ENCODE measurements at places on chromosomes 3 and 15. TPM values are rescaled to one million over a fixed set of nuclear protein-coding genes. Genes with fewer than 3 reads are reported as not detected.

- peaks cover 76% of the 10 kb centered on the region for H3K4me1 ChIP-seq
- peak overlapping the region; percentile 17 for H3K4me3 ChIP-seq
- no peaks in the 10 kb centered on the region for H3K27me3 ChIP-seq
- peak; percentile 57 for DNase-seq
Measured at GRCh38 chr3:127775398-127776109, 46.8 kb downstream of the MGLL start.

DNA sequence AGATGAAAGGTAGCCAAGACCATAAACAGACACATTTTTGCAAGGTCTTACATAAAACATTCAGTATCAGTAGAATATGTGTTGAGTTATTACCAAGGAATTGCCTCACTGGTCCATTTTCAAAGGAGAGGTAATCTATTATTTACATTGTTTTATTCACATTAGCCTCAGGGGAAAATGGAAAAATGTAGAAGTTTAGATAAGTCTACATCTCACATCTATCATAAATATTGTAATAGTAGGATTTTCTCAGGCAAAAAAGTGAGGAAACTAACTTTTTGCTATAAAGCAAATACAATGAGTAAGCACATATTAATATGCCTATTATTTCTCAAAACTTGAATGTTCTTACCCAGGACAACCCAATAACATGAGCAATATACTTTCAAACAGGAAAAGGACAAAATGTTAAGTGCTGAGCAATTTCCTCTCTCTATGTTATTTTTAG, 184.6 kb upstream of the AGTR1 start:
- no peaks in the 10 kb centered on the region for H3K36me3 ChIP-seq
- H3K27me3 ChIP-seq, result no peaks in the 10 kb centered on the region
- DNase-seq, result no peak
- no peaks in the 10 kb centered on the region for H3K4me1 ChIP-seq

DNA sequence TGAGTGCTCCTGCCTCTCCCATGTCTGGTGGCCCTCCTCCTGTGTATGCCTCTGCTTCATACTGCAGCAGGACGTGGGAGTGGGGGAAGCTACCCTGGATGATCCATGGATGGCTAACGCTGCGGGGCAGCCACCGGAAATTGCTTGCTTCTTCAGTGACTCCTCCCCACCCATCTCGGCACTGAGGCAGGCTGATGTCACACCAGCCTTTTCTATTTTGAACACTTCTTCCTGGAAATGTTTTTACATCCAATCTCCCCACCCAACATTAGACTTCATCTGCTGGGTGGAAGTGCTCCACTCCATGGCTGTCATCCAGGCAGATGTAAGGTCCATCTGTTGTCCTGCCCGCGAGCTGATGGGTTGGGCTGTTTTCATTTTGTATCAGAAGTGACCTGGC, 58.9 kb upstream of the MUC13 start:
- peaks cover 4% of the 10 kb centered on the region for H3K36me3 ChIP-seq
- peak overlapping the region; percentile 16 for H3K27ac ChIP-seq
- no peaks in the 10 kb centered on the region for H3K27me3 ChIP-seq
- no peak overlapping the region for H3K4me3 ChIP-seq

DNA sequence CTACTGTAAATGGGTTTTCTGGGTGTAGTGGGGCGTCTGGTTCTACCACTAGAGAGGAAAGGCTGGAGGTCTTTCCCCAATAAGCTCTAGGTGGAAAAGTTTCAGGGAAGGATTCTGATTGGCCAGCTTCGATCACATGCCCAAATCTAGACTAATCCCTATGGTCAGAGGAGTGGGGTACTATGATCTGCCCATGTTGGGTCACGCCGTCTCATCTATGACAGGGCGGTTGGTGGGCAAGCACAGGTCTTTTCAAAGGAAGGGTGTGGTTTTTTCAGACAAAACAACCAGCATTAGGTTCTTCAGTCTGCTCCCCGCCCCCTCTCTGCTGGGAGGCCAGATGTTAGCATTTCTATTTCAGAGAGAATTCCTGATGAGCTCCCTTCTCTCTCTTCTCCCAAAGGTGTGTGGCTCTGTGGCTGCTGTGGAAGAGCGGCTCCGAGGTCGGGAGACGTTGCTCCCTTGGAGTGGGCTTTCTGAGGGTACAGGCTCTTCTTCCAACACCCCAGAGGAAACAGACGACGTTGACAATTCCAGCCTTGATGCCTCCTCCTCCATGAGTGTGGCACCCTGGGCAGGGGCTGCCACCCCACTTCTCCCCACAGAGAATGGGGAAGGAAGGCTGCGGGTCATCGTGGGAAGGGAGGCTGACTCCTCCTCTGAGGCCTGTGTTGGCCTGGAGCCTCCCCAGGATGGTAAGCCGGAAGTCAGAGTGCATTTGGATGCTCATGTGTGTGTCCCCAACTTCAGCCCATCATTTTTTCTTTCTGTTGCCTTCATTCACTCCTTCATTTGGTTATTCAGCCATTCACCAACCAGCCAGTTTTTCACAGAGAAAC, 9.7 kb upstream of the TATDN2 start:
- no peak overlapping the region for H3K27ac ChIP-seq
- DNase-seq, result no peak
- no peaks in the 10 kb centered on the region for H3K27me3 ChIP-seq
- peaks cover 85% of the 10 kb centered on the region for H3K36me3 ChIP-seq

GRCh38 chr3:147360646-147361453, 45.5 kb downstream of the ZIC4 start:
- H3K4me1 ChIP-seq, result no peaks in the 10 kb centered on the region
- H3K36me3 ChIP-seq, result no peaks in the 10 kb centered on the region
- H3K27ac ChIP-seq, result no peak overlapping the region
- DNase-seq, result no peak

DNA sequence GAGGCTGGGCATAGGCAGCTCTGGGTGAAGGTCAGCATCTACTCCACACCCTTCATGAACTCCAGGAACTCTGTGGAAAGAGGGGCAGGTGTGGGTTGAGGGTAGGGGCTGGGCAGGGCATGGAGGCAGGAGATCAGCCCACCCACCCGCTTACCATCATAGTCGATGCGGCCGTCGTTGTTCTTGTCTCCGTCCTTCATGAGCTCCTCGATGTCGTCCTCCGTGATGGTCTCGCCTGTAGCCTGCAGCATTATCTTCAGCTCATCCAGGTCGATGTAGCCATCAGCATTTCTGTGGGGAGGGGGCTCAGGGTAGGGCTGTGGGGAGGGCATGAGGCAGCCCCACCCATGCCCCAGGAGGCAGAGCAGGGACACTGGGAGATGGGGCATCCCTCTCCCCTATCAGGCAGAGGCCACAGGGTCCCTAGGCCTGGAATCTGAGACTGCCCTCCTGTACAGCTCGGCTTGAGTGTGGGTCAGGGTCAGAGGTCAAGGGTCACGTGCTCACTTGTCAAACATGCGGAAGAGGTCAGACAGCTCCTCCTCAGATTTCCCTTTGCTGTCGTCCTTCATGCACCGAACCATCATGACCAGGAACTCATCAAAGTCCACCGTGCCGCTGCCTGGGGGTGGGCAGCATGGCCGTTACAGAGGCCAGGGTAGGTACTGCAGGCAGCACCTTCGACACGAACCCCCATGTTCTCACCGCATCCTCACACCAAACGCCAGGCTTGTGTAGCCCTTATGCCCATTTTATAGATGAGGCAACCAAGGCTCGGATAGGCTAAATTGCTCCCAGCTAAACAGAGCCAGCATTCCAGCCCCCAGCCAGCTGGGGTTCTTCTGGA, 2.4 kb downstream of the TNNC1 start:
- H3K4me1 ChIP-seq, result peaks cover 37% of the 10 kb centered on the region
- H3K27ac ChIP-seq, result peak overlapping the region; percentile 90
- no peaks in the 10 kb centered on the region for H3K36me3 ChIP-seq
- H3K4me3 ChIP-seq, result peak overlapping the region; percentile 73

GRCh38 chr3:33099701-33100100, 2.8 kb upstream of the GLB1 start:
- no peak for DNase-seq
- no peak overlapping the region for H3K4me3 ChIP-seq
- H3K4me1 ChIP-seq, result no peaks in the 10 kb centered on the region
- no peaks in the 10 kb centered on the region for H3K27me3 ChIP-seq
- H3K27ac ChIP-seq, result no peak overlapping the region
- no peaks in the 10 kb centered on the region for H3K36me3 ChIP-seq

DNA sequence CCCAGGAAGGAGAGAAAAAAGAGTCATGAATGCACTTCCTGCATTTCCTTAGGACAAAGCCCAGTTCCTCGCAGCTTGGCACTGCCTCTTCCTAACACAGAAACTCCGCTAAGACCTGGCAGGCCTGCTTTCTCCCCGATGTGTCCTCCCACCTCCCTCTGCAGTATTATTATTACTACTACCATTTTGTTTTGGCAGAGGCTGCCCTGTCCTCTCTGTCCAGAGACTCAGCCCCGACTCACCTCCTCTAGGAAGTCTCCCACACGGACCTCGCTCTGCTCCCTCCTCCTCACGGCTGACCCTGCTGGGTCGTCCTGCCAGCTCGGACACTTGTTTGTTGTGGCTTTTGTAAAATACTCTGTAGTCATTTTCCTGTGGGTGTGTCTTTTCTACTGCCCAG, 107.2 kb upstream of the HACD2 start:
- H3K4me1 ChIP-seq, result peaks cover 9% of the 10 kb centered on the region
- H3K4me3 ChIP-seq, result no peak overlapping the region
- DNase-seq, result no peak
- no peaks in the 10 kb centered on the region for H3K27me3 ChIP-seq

- no peaks in the 10 kb centered on the region for H3K4me1 ChIP-seq
- H3K4me3 ChIP-seq, result no peak overlapping the region
- no peaks in the 10 kb centered on the region for H3K36me3 ChIP-seq
Measured at GRCh38 chr3:56200251-56200650, 268.0 kb downstream of the ERC2 start.

DNA sequence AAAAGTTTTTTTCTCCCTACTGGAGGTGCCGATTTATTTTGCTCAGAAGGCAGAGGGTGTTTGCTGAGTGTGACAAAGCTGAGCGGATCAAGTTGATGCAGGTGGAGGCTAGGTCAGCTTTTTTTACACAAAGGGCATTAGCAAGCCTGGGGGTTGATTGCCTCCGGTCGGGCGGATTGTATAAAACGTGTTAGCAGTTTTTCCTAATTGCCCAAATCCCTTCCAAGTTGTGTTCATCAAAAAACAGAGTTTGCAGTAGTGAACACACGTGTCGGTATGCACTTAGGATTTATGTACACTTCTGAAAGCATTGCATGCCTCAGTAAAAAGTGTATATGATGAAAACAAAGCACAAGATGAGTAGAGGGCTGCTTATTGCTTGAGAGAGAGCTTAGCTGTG, 2.6 kb downstream of the GPR160 start:
- DNase-seq, result no peak
- H3K36me3 ChIP-seq, result no peaks in the 10 kb centered on the region
- no peak overlapping the region for H3K27ac ChIP-seq
- H3K4me1 ChIP-seq, result no peaks in the 10 kb centered on the region
- no peaks in the 10 kb centered on the region for H3K27me3 ChIP-seq
- H3K4me3 ChIP-seq, result no peak overlapping the region

GRCh38 chr3:150798122-150798618, 35.2 kb upstream of the SIAH2 start:
- no peaks in the 10 kb centered on the region for H3K4me1 ChIP-seq
- no peak for DNase-seq
- no peaks in the 10 kb centered on the region for H3K36me3 ChIP-seq
- no peak overlapping the region for H3K4me3 ChIP-seq

GRCh38 chr15:50418041-50418583, 6.1 kb upstream of the USP8 start:
- H3K27me3 ChIP-seq, result no peaks in the 10 kb centered on the region
- H3K36me3 ChIP-seq, result no peaks in the 10 kb centered on the region
- no peak overlapping the region for H3K4me3 ChIP-seq
- DNase-seq, result no peak
- no peak overlapping the region for H3K27ac ChIP-seq

- H3K4me1 ChIP-seq, result no peaks in the 10 kb centered on the region
- H3K27ac ChIP-seq, result no peak overlapping the region
- H3K27me3 ChIP-seq, result no peaks in the 10 kb centered on the region
- H3K36me3 ChIP-seq, result no peaks in the 10 kb centered on the region
- DNase-seq, result no peak
Measured at GRCh38 chr15:92578096-92578835, 77.3 kb downstream of the FAM174B start.

GRCh38 chr3:159604151-159604581, 384.5 kb upstream of the IL12A start:
- no peak for DNase-seq
- H3K36me3 ChIP-seq, result no peaks in the 10 kb centered on the region
- H3K27me3 ChIP-seq, result no peaks in the 10 kb centered on the region
- no peak overlapping the region for H3K27ac ChIP-seq

- peaks cover 43% of the 10 kb centered on the region for H3K4me1 ChIP-seq
- DNase-seq, result no peak
- H3K4me3 ChIP-seq, result no peak overlapping the region
- H3K36me3 ChIP-seq, result no peaks in the 10 kb centered on the region
Measured at GRCh38 chr3:5054098-5054497, 68.0 kb upstream of the ARL8B start.

DNA sequence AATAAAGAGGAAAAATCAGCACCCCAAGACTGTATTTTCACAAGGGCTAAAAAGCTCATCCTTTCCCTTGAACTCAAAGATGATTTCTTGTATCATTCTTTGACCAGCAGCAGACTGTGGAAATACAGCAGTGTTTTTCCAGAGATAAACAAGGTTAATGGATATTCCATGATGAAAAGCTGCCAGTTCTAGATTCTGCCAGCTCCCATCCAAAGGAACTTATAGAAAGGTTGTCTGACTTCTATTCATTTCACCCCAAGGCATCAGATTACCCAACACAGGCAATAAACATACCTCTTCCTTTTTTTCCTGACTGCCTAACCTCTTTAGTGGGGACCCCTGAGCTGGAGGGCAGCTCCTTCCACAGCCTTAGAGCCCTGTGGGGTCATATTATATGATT, 375.8 kb upstream of the THBS1 start:
- no peak for DNase-seq
- H3K36me3 ChIP-seq, result no peaks in the 10 kb centered on the region
- no peaks in the 10 kb centered on the region for H3K4me1 ChIP-seq
- H3K27me3 ChIP-seq, result no peaks in the 10 kb centered on the region
- no peak overlapping the region for H3K27ac ChIP-seq

GRCh38 chr3:149186721-149187120, 34.9 kb downstream of the CP start:
- no peak overlapping the region for H3K27ac ChIP-seq
- no peaks in the 10 kb centered on the region for H3K27me3 ChIP-seq
- no peaks in the 10 kb centered on the region for H3K36me3 ChIP-seq
- no peak for DNase-seq
- no peaks in the 10 kb centered on the region for H3K4me1 ChIP-seq

DNA sequence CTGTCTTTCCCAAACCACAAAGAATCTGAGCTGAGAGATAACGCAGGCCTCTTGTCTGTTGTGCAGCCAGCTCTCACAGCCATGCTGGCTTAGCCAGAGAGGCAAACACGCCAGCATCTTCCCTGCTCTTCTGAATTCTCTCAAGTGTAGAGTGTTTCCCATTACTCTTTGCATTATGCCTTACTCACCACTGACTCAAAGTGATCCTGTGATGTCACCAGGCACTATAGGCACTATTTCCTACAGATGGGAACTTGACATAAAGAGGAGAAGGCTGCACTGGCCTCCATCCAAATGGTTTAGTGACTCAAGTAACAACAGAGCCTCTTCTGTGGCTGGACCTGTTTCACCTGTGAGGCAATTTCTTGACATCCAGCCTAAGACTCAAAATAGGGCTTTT, 44.4 kb downstream of the PDZRN3 start:
- no peak for DNase-seq
- no peaks in the 10 kb centered on the region for H3K36me3 ChIP-seq
- H3K4me1 ChIP-seq, result peaks cover 71% of the 10 kb centered on the region
- H3K4me3 ChIP-seq, result no peak overlapping the region
- peak overlapping the region; percentile 70 for H3K27ac ChIP-seq

Gene GOLGA8S
- total RNA-seq, result 0.32 TPM

Gene TEX264
- 22.3 TPM for total RNA-seq

Gene CDCP1
- total RNA-seq, result 1.4 TPM

Gene GP9
- total RNA-seq, result not detected

Gene TM6SF1
- total RNA-seq, result 9.2 TPM

Gene CACNA2D2
- 0.94 TPM for total RNA-seq

All from psoas muscle (tissue), 8 donors.